Activated T-helper 1 cell treated with anti-CD3 and anti-CD28 coated beads, Interleukin-2, amount 50 U/mL, for 16 hours (primary cell): ENCODE measurements at places on chromosomes 7 and 10.

- no peak for DNase-seq
Measured at GRCh38 chr7:130444751-130445407, 4.1 kb upstream of the CEP41 start.

- DNase-seq, result no peak
Measured at GRCh38 chr7:76356823-76357222, 2.0 kb downstream of the YWHAG start.

GRCh38 chr10:97499561-97500296 lies 1.0 kb downstream of the UBTD1 start:
- DNase-seq, result no peak

DNA sequence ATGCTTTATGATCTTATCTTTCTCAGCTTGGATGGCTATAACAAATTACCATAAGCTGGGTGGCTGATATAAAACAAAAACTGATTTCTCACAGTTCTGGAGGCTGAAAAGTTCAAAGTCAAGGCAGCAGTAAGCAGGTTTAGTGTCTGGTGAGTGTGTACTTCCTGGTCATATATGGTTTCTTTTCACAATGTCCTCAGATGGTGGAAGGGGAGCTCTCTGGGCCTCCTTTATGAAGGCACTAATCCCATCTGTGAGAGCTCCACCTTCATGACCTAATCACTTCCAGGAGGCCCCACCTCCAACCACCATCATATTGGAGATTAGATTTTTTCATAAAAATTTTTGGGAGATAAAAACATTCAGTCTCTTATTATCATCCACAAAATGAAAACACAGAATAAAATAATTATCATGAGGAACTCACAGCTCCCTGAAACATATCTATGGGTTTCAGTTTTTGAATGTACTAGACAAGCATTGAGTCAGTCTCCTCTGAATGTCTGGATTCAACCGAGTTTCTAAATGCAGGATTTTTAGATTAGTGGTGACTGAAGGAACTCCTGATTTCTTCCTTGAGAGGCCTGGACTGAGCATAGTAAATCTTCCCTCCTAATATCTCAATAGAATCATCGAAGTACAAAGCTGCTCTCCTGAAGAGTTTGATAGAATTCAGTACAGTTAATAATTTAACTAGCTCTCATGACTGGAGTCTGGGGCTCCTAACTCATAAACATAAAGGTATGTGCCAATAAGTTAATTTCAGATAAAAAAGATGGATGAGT lies 8.0 kb downstream of the CDC14C start:
- no peak for DNase-seq

GRCh38 chr7:152675759-152676636 lies at the start of gene XRCC2:
Gene XRCC2, minus strand, starts transcription at chr7:152676141. Its CDS starts 62 bp downstream, at chr7:152676079.
- peak; percentile 96 for DNase-seq

DNA sequence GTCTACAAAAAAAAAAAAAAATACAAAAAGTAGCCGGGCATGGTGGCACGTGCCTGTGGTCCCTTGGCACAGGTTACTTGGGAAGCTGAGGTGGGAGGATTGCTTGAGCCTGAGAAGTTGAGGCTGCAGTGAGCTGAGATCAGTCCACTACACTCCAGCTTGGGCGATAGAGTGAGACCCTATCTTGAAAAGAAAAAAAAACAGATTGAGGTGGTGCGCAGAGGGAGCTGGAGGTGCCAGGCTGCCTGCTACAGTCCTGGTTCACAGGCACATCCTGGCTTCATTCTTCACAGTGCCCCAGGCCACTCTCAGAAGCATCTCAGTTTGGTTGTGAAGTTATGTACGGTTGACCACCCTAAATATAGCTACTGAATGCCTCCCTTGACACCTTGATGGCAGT lies 4.8 kb downstream of the MMP21 start:
- DNase-seq, result no peak

DNA sequence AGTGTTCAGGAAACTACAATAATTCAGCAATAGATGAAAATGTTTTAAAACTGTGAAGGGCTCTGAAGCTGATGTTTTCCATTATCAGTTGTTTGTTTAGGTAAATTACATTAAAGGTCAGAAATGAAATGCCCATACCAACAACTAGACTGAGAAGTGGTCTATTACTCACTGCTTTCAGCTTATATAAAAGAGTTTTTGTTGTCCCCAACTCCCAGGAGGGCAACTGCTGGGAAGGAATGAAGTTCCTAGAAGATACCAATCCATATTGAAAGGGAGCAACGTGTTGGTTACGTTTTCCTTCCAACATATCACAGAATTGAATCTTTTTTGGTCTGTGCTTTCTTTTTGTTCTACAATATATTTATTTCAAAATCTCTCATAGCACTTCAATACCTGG lies 330.6 kb upstream of the LRRN3 start:
- DNase-seq, result no peak

GRCh38 chr7:25732766-25733217 lies 419.2 kb upstream of the NFE2L3 start:
- DNase-seq, result no peak

DNA sequence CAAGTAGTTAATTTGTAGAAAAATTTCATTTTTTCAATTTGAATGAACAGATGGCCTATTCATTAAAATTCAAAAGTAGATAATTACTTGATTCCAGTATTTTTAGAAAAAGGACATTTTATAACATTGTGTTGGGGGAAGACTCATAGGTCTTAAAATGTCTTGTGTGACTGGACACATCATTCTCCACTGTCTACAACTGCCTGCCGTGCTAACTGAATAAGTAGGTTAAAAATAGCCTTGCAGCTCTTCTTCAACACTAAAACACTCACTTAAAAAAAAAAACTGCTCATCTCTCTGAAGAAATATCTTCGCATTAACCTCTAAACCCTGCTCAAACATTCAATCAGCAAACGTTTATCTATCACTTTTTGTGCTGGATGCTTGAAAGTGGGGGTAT lies 253.8 kb downstream of the CSTF2T start:
- DNase-seq, result no peak

DNA sequence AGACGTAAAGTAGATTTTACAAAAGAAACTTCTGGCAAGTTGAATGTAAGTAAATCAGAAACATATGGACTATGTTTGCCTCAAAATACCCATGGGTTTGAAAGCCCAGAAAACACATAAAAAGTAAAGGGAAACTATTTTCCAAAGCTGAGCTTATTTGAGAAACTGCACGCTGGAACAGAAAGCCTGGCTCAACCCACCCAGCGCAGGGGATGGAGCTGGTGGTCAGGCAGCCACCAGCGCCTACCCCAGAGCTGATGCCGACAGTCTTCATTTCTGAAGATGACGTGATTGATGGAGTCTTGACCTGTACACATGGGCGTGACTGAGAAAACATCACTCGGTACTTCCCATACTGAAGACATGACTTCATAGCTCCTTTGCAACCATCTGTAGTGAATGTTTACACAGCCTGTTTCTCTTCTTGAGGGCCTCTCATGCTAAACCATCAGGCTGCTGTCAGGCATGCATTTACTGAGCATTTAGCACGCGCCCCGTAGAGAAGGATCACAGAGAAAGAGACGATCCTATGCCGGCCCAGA lies 232.6 kb upstream of the AUTS2 start:
- DNase-seq, result no peak

- DNase-seq, result no peak
Measured at GRCh38 chr10:33674986-33675599, 340.6 kb upstream of the NRP1 start.

DNA sequence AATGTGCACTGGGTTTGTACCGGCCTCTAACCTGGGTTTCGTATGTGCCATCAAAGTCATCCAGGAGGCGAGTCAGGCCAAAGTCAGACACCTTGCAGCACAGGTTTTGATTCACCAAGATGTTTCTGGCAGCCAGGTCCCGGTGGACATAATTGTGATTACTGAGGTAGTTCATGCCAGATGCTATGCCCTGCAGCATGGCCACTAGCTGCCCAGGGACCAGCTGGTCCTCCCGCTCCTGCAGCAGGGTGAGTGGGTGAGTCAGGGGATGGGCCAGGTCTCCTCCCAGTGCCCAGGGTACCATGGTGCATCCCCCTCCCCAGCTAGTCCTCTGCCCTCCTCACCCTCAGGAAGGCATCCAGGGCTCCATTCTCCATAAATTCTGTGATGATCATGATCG lies 13.6 kb downstream of the ZYX start:
- DNase-seq, result no peak

- DNase-seq, result no peak
Measured at GRCh38 chr7:33428415-33428814, 299.1 kb downstream of the BBS9 start.

GRCh38 chr10:99467236-99467999 lies 37.0 kb upstream of the GOT1 start:
- DNase-seq, result no peak

- DNase-seq, result no peak
Measured at GRCh38 chr7:139457153-139457946, 26.1 kb downstream of the KLRG2 start.

GRCh38 chr10:49398000-49398861 lies 2.3 kb upstream of the DRGX start:
- no peak for DNase-seq

- no peak for DNase-seq
Measured at GRCh38 chr10:3169673-3170072, 2.9 kb downstream of the PITRM1 start.
